Small intestine (tissue), 16 donors: ENCODE measurements at places on chromosomes 1 and 21.
A peak's percentile ranks its signal among the peaks of the same experiment; 100 is the strongest.

- no peaks in the 10 kb centered on the region for H3K27me3 ChIP-seq
- H3K36me3 ChIP-seq: no peaks in the 10 kb centered on the region
- no peak overlapping the region for H3K27ac ChIP-seq
- no peak overlapping the region for H3K4me3 ChIP-seq
- no peaks in the 10 kb centered on the region for H3K4me1 ChIP-seq
- no peak for DNase-seq
Measured at GRCh38 chr1:216332003-216332402, 91.2 kb downstream of the USH2A start.

DNA sequence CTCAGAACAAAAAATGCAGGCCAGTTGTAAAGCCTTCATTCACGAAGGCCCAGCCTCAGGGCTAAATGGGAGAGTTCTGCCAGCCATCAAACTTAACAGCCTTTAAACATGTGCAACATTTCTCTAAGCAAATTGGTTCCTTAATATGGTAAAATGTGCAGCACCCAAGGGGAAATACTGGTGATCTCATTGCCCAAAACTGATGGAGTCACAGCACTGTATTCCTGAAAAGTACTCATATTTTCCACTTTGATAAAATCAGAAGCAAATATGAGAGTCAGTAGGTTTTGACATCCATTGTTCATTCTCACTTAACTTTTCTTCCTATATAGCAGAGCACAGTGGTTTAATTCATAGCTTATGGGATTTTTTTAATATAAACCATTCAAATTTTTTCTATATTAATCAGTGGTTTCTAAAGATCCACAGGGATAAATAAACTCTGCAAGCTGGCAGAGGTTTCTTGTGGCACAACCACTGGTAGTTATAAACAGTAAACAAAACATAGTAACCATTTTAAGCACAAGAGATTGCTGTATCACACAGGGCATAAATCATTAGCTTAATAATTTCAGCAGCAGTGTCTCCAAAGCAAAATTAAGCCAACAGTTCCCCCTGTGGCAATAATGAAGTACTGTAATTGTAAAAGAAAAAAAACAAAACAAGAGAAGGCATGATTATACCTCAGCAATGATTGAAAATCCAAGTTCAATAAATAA is 106.9 kb upstream of the LYPLAL1 start:
- no peaks in the 10 kb centered on the region for H3K4me1 ChIP-seq
- H3K4me3 ChIP-seq: no peak overlapping the region
- H3K27ac ChIP-seq: no peak overlapping the region
- H3K27me3 ChIP-seq: no peaks in the 10 kb centered on the region
- H3K36me3 ChIP-seq: no peaks in the 10 kb centered on the region

DNA sequence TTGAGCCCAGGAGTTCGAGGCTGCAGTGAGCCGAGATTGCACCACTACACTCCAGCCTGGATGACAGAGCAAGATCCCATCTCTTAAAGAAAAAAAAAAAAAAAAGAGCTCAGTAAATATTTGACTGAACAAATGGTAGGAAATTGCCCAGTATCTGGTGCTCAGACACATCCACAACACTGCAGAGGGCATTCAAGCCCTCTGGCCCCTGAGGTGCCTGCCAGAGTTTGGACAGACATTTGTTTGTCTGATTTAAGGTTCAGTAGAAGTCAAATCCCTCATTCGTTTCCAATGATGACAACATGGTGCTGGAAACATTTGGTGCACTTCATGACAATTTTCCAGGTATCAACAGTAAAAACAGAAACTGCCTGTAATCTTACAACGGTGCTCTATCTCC is 86.6 kb downstream of the HLCS start:
- H3K36me3 ChIP-seq: no peaks in the 10 kb centered on the region
- H3K27ac ChIP-seq: no peak overlapping the region
- H3K4me3 ChIP-seq: no peak overlapping the region
- no peaks in the 10 kb centered on the region for H3K27me3 ChIP-seq
- no peaks in the 10 kb centered on the region for H3K4me1 ChIP-seq
- DNase-seq: no peak

- H3K36me3 ChIP-seq: no peaks in the 10 kb centered on the region
- DNase-seq: no peak
- no peaks in the 10 kb centered on the region for H3K4me1 ChIP-seq
- H3K4me3 ChIP-seq: no peak overlapping the region
Measured at GRCh38 chr1:174039027-174039426, 16.9 kb upstream of the RC3H1 start.

DNA sequence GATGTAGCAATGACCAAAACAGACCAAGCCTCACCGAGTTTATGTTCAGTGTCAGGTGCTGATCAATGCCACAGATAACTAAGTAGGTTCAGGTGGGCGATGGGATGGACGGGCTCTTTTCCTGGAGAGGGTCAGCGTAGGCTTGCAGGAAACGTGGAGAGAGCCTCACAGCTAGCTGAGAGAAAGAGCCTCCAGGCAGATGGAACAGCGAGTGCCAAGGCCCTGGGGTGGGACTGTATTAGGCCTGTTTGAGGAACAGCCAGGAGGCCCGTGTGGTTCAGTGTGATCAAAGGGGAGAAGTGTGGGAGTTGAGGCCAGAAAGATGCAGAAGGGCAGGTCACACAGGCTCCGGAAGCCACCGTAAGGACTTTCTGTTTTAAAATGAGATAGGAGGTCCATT is 7.3 kb upstream of the UTS2 start:
- H3K27ac ChIP-seq: no peak overlapping the region
- H3K4me1 ChIP-seq: no peaks in the 10 kb centered on the region
- H3K27me3 ChIP-seq: no peaks in the 10 kb centered on the region

GRCh38 chr1:192846950-192847349 is 38.1 kb downstream of the RGS2 start:
- no peaks in the 10 kb centered on the region for H3K27me3 ChIP-seq
- H3K4me3 ChIP-seq: no peak overlapping the region
- no peaks in the 10 kb centered on the region for H3K36me3 ChIP-seq
- H3K4me1 ChIP-seq: no peaks in the 10 kb centered on the region

- H3K4me3 ChIP-seq: no peak overlapping the region
- H3K27me3 ChIP-seq: no peaks in the 10 kb centered on the region
- H3K36me3 ChIP-seq: no peaks in the 10 kb centered on the region
- no peaks in the 10 kb centered on the region for H3K4me1 ChIP-seq
- peak; percentile 9 for DNase-seq
Measured at GRCh38 chr1:243595527-243596210, 254.4 kb downstream of the AKT3 start.

GRCh38 chr1:61626816-61627215 is 98.1 kb downstream of the TM2D1 start:
- no peaks in the 10 kb centered on the region for H3K4me1 ChIP-seq
- no peak overlapping the region for H3K4me3 ChIP-seq
- H3K27ac ChIP-seq: no peak overlapping the region
- H3K27me3 ChIP-seq: no peaks in the 10 kb centered on the region
- DNase-seq: no peak

- no peaks in the 10 kb centered on the region for H3K27me3 ChIP-seq
- no peak overlapping the region for H3K4me3 ChIP-seq
Measured at GRCh38 chr1:232225336-232226131, 404.4 kb downstream of the SIPA1L2 start.

DNA sequence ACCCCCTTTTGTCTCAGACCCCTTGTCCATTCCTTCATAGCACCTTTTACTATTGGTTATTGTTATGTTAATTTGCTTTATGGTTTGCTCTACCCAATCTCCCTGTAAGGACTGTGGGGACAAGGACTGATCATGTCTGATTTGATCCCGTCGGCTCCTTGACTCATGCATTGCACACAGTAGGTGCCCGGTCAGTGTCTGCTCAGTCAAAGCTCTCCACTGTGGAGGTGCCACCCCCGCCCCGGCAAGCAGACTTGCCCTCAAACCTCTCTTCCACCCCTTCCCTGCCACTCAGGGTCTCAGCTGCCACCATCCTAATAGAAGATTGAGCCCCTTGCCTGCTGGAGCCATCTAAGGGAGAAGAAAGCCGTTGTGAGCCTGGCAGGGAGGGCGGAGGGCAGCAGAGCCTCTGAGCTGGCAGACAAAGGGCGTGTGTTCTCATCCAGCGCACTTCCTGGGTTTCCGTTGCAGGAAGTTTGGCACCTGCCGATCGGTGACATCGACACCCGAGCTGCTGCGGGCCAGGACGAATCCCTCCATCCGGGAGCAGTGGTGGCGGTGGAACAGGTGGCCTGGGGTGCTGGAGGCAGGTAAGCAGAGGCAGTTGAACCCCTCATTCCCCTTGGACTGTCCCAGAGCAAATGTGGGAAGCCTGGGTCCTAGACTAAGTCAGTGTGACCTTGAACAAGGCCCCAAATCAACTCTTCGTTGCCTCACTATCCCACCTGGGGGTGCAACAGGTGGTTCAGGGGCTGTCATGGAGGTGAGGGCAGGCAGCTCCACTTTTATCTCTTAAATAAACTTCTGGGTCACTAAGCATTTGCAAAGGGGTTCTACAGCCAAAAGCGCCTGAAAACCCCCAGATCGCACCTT is 2.2 kb upstream of the FBLIM1 start:
- H3K4me3 ChIP-seq: peak overlapping the region; percentile 85
- peak; percentile 91 for DNase-seq
- H3K27ac ChIP-seq: peak overlapping the region; percentile 86
- H3K36me3 ChIP-seq: no peaks in the 10 kb centered on the region
- H3K4me1 ChIP-seq: peaks cover 45% of the 10 kb centered on the region

DNA sequence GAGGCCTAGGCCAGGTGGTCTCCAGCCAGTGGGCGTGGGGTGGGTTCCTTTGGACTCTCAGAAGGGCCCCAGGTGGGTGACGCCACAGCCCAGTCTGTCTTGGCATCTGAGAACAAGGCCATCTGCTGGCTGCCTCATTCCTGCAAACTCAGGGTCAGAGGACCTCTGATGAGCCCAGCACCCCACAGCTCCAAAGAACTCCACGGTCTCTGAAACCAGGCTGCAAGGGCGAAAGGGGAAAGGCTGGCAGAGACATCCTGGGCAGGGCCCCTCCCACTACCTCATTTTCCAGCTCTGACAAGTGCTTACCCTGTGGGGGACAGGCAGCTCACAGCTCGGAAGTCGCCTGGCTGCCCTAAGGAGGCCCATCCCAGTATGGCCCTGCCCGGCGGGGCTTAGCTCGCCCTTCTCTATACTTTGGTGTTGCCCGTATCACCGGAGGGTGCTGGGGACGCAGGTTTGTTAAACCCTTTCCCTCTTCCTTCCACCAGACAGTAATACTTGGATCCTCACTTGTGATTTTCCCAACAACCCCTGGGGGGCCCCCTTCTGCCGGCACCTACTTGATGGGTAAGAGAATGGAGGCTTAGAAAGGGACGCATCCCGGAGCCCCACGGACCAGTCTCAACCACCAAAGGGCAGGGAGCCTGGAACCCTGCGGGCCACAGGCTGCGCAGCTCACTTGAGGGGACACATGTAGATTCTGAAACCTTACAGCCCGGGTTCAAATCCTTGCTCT is 10.9 kb upstream of the EDN2 start:
- H3K4me3 ChIP-seq: no peak overlapping the region
- no peaks in the 10 kb centered on the region for H3K36me3 ChIP-seq
- no peaks in the 10 kb centered on the region for H3K27me3 ChIP-seq
- DNase-seq: no peak

DNA sequence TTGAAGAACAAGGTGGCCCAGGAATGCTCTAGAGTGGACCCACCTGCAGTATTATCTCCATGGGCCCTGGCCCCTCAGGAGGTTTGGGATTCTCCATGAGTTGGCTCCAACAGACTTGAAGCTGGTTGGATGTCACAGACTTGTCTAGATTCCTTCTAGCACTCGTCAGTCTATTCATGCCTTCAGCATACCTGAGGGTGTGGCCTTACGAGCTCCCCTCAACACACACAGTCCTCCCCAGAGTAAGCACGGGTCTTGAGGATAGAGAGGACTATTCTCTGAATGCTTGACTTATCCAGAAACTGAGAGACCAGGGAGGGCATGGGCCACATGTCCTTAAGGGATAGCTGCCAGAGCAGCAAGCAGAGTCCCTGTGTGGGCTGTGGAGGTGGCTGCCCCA is 45.9 kb upstream of the COL6A1 start:
- no peaks in the 10 kb centered on the region for H3K36me3 ChIP-seq
- H3K27me3 ChIP-seq: no peaks in the 10 kb centered on the region
- no peaks in the 10 kb centered on the region for H3K4me1 ChIP-seq
- no peak overlapping the region for H3K27ac ChIP-seq
- no peak for DNase-seq
- H3K4me3 ChIP-seq: no peak overlapping the region

GRCh38 chr1:94530373-94530878 is 11.1 kb downstream of the F3 start:
- no peak overlapping the region for H3K4me3 ChIP-seq
- H3K4me1 ChIP-seq: peaks cover 2% of the 10 kb centered on the region
- no peak overlapping the region for H3K27ac ChIP-seq
- DNase-seq: no peak

DNA sequence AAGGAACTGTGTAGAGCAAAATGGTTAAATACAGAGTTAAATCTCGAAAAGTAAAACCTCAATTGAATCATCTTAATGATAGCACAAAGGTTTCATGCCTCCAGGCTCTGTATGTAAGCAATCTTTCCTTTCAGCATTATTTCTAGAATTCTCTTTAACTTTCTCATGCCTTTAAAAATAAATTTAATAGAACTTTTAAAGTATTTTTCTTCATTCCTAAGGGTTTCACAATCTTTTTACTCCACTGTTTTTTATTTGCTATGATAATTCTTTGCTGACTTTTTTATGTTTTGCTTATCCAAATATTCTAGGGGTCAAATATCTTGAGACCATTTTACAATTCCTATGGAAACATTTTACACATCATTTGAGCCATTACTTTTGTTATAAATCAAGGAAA is 288.0 kb downstream of the BACH1 start:
- H3K27ac ChIP-seq: no peak overlapping the region
- DNase-seq: no peak
- H3K4me1 ChIP-seq: no peaks in the 10 kb centered on the region
- H3K36me3 ChIP-seq: no peaks in the 10 kb centered on the region

DNA sequence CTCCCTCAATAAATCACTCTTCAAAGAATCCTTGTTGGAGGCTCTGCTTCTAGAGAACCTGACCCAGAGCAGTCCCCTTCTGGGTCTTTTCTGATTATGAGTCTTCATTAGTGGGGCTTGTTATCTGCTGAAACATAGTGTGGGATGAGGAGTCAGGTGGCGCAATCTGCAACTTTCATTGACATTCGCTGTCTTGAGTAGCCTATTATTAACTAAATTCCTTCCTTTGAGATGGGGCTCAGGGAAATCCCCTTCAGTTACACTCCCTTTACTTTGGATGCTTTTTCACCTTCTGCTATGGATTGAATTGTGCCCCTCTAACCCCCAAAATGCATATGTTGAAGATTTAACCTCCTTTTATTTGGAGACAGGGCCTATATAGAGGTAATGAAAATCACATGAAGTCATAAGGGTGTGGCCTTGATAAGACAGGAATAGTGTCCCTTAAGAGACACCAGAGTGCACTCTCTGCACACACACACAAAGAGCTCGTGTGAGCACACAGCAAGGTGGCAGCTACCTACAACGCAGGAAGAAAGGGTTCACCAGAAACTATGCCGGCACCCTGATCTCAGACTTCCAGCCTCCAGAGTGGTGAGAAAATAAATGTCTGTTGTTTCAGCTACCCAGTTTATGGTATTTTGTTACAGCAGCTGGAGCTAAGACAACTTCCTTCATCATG is 19.5 kb downstream of the DIO1 start:
- no peak overlapping the region for H3K4me3 ChIP-seq
- no peaks in the 10 kb centered on the region for H3K36me3 ChIP-seq
- no peak for DNase-seq
- no peaks in the 10 kb centered on the region for H3K4me1 ChIP-seq
- no peaks in the 10 kb centered on the region for H3K27me3 ChIP-seq
- no peak overlapping the region for H3K27ac ChIP-seq
